ENCODE measurements at places on chromosomes 16 and 17. TPM values are rescaled to one million over a fixed set of nuclear protein-coding genes. Genes with fewer than 3 reads are reported as not detected.

MYOCD gene
- total RNA-seq = 0.32 TPM

PRSS33 gene
- not detected for total RNA-seq

KRT27 gene
- total RNA-seq = not detected

CALB2 gene
- under 0.01 TPM for total RNA-seq

TBC1D3I gene
- not detected for total RNA-seq

ALDOC gene
- total RNA-seq = 53.3 TPM

AATK gene
- total RNA-seq = 0.32 TPM

IGSF6 gene
- total RNA-seq = not detected

PLXDC1 gene
- total RNA-seq = 2.4 TPM

CHST4 gene
- not detected for total RNA-seq

CDRT15 gene
- total RNA-seq = not detected

CACNG1 gene
- total RNA-seq = not detected

CNGB1 gene
- total RNA-seq = not detected

DNAAF8 gene
- 0.94 TPM for total RNA-seq

KRT25 gene
- not detected for total RNA-seq

HIRIP3 gene
- total RNA-seq = 7.6 TPM

ZSCAN10 gene
- total RNA-seq = not detected
